ENCODE measurements at places on chromosomes 11 and 22.

DNA sequence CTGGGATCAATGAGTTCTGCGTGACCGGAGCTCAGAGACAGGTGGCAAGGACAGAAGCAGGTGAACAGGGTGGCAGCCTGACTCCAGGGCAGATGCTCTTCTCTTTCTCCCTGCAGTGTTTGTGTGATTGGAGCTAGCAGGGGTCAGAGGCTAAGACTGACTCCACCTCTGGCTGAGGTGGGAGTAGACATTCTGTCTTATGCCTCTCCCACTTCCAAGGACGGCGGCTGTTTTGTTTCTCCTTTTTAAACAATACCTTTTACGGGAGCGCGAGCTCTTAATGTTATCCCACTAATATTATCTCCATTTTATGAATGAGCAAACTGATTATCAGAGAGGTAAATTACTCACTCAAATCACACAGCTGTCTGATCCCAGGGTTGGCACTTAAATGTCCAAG lies 323.7 kb downstream of the MIAT start:
- DNase-seq, result no peak

- no peak for DNase-seq
These were observed 1112.4 kb downstream of the JRKL start for GRCh38 chr11:97502201-97502600.

GRCh38 chr11:83480251-83480650 lies 194.1 kb upstream of the CCDC90B start:
- peak; percentile 2 for DNase-seq

- DNase-seq, result no peak
These were observed 19.9 kb downstream of the POU2AF2 start for GRCh38 chr11:111265421-111265820.

- peak; percentile 62 for DNase-seq
These were observed 139.1 kb upstream of the BDNF start for GRCh38 chr11:27839226-27839913.

Data from RPMI7951 (cell line).